Bronchial epithelial cell (primary cell): ENCODE measurements at places on chromosomes 12 and 14. TPM values are rescaled to one million over a fixed set of nuclear protein-coding genes. Genes with fewer than 3 reads are reported as not detected.

TMTC1 gene
- total RNA-seq = 4.5 and 9.1 TPM in 2 replicates

GUCY2C gene
- total RNA-seq = not detected in 2 replicates

PELI2 gene
- total RNA-seq = 1.7 and 2.1 TPM in 2 replicates

TEX52 gene
- total RNA-seq = not detected in 2 replicates

DNA sequence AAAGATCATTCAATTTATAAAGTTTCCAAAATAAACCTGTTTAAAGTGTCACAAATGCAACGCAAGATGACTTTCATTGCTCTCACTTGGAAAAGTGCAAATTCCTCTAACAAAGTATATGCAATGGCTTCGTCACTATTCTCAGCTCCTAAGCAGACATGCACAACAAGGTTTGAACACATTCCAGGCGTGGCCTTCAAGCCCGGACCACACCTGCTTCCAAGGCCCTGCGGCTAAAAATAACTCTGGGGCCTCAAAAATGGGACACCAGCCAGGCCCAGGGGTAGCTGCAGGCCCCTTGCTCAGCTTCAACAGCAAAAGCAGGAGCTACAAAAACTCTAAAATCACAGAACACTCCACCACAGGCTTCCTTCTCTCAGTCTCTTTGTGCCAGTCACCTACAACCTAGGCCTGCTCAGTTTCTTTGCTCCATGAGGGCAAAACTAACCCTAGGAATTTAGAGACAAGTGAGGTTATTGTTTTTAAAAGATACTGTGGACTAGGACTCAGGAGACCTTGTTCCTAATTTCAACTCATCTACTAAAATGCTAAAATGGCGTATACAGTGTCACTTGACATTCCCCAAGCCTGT lies 29.3 kb downstream of the DUSP16 start:
- DNase-seq = peak; percentile 83

GRCh38 chr12:31506515-31507306 lies 84.2 kb downstream of the DENND5B start:
- DNase-seq = peak; percentile 73

- DNase-seq = no peak
Measured at GRCh38 chr12:105271364-105271763, 35.4 kb upstream of the APPL2 start.

DNA sequence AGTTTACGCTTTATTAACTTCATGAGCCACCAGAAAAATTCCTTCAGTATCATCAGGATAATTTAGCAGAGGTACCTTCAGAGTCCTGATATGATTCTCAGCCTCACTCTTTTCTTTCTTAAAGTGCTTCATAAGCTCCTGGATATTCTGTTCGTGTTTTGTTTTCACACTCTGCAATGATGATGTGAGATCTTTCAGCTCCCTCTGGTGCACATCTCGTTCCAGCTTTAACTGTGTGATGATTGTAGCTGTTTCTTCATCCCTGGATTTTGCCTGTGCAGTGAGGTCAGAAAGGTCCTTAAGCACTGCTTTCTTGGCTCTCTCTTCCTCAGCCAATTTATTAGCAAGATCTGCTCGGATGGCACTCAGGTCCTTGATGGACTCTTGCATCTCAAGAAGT lies 156.7 kb downstream of the CEP128 start:
- DNase-seq = no peak

DNA sequence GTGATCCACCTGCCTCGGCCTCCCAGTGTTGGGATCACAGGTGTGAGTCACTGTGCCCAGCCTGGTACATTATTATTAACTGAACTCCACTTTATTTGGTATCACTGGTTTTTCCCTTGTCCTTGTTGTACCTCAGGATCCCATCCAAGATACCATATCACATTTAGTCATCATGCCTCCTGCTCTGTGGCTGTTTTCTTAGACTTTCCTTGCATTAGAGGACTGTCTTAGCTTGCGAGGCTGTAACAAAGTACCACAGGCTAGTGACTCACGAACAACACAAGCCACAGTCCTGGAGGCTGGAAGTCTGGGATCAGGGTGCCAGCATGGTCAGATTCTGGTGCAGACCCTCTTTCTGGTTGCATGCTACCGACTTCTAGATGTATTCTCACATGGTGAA lies 12.2 kb downstream of the KLC1 start:
- DNase-seq = peak; percentile 54
